NCI-H1417 treated with DMSO at 0.1 percent for 48 hours (cell line): ENCODE measurements at places on chromosomes 11 and 22.

DNA sequence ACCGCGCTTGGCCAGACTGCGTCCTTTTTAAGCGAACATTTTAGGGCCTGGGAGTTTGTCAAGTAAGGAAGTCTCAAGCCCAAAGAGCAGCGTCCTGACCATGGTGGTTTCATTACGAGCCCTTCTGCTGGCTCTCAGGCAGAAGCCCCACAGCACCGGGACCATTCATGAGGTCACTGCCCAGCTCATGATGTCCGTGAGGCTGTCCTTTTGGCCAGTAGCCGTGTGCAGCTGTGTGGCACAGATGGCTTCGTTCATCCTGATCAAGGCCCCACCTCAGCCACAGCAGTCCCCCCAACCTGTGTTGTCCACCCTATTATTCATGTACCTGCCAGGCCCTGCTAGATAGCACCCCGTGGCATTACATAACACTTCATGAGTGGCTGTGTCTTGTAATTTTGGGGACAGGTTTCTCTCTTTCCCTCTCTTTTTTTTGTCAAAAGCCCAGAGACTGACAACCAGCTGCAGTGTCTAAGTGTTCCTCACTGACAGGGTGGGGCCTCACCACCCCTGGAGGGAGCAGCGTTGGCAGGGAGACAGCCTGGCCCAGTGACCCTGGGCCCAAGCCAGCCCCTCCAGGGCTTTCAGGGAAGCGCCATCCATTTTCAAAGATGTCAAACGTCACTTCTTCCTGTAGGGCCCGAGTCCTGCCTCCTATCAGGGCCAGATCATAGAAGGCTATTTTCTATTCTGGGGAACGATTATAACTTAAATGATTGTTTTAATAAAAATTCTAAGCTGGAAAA is 21.8 kb upstream of the CABP7 start:
- no peak for DNase-seq

GRCh38 chr11:123977731-123978347 is at the start of gene OR10S1:
Gene OR10S1, minus strand, starts transcription at chr11:123977781. Its CDS starts 117 bp downstream, at chr11:123977664.
- no peak for DNase-seq

DNA sequence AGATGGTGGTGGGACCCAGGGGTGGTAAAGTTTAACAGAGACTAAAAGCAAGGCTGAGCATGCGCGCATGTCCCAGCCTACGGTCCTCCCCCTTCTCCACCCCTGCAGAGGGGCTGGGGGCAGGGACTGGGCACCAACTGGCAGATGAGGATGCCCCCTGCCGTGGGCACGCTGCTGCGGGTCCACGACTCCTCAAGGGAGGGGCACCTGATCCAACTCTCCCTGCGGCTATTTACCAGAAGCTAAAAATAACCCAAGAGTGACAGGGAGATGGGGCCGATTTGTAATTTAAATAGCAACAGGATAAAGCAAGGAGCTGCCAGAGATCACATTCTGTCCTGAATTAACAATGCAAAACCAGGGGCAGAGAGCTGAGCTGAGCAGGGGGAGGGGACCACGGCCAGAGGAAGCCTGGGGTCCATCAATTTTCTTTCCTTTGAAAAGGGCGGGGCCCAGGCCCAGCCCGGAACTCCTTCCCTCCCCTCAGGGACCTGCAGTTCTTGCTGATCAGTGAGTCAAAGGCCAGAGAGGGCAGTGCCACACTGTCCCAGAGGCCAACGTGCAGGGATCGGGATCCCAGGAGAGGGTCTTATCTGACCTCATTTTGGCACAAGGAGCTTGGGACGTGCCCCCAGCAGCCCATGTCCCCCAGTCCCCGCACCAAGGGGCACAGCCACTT is 8.1 kb upstream of the DGKZ start:
- peak; percentile 96 for DNase-seq

GRCh38 chr11:132587716-132588115 is 944.6 kb downstream of the OPCML start:
- no peak for DNase-seq

DNA sequence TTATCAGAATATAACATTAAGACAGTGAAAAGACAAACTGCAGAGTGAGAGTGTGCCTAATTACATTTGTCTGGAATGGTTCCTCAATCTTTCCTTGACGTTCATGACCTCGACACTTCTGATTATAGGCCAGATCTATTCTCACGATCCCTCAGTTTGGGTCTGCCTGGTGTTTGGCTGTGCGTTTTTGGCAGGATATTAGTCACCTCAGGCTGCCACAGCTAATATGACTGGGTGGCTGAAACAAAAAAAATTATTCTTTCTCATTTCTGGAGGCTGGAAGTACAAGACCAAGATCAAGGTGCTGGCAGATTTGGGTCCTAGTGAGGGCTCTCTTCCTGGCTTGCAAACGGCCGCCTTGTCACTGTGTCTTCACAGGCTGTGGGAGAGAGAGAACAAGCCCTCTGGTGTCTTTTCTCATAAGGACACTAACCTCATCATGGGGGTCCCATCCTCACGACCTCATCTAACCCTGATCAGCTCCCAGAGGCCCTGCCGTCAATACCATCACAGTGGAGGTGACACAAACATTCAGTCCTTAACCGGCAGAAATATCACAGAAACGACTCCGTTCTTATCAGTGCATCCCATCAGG is 23.2 kb downstream of the IFITM10 start:
- no peak for DNase-seq

- DNase-seq, result no peak
Observed at GRCh38 chr11:12291766-12292165, 85.6 kb upstream of the PARVA start.

DNA sequence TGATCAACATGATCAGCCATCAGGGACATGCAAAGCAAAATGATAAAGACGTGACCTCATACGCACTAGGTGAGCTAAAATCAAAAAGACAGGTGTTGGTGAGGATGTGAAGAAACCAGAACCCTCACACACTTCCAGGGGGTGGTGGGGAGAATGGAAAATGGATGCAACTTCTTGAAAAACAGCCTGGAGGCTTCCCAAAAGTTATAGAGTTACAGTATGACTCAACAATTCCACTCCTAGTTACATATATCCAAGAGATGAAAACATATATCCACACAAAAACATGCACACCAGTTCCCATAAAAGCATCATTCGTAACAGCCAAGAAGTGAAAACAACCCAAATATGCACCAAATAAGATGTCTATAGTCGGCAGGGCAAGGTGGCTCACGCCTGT is 42.1 kb upstream of the APLNR start:
- DNase-seq, result no peak

DNA sequence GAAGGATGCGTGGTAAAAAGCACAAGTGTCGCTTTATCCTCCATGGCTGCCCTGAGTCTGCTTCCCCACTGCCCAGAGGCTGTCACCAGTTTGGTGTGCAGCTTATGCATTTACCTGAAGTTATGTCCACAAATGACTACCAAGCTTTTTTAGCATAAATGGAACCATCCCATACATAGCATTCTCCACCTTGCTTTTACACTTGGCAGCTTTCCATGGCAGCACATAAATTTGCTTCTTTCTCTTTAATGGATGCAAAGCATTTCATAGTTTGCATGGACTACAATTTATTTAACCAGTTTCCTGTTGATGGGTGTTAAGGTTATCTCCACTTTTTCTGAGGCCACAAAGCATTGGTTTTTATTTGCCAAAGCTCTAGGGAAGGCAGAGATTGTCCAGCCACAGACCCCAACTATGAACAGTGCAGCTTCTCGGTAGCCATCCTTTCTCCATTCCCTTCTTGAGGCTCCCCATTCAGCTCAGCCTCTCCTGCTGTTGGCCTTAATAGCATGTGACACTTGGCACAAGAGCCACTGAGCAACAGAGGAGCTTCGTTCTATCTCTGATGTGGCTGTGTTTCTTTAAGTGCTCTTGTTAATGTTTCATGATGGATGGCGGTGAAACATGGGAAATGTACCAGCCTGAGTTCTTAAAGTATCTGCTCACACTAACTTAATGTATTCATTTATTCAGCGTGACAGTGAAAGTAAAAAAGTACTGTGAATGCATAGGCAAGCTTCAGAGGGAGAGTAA is 59.8 kb upstream of the NAV2 start:
- DNase-seq, result no peak

DNA sequence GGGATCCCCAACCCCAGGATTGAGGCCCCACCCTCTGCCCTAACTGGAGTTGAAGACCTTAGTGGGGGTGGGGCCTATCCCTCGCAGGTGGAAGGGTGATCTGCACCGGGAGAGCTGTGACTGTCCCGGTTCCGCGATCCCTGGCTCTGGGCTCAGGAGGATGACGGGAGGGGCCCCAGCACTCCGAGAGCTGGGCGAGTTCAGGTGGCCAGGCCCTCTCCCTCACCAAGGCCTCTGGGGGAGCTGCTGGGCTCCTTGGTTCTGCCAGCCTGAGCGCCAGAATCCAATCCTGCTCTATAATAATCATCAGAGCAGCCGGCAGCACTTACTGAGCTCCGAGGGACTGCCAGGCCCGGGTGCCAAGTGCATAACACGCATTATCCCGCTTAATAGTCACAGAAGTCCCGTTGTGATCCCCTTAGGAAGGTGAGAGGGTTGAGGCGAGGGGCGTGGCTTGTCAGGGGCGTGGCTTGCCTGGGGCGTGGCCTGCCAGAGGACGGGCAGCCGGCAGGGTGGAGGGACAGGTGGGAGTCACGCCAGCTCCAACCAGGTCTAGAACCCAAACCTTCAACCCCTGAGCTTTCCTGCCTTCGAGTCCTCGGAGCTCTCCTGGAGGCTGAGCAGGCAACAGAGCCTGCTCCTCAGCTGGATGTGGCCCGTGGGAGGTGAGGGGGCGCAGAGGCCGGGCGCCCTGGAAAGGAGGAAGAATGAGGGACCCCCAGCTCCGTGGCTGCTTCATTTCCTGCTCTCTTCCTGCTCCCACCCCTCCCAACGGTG is 7.3 kb upstream of the SYT7 start:
- no peak for DNase-seq

DNA sequence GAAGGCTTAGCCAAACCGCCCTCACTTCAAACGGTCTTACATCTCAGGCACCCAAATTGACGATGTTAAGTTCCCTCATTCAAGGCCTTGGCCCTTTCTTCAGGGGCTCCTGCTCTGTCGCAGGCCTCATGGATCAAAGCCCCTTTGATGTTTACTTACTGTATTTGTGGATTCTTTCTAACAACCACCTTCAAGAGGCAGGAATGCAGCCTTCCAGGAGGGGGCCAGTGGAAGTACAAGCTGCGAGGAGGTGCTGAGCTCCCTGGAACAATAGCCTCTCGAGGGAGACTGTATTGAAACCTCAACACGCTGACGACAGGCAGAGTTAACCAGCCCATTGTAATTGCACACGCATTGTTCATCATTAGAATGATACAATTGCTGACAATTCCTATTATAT is 209.1 kb downstream of the ST3GAL4 start:
- DNase-seq, result no peak

- DNase-seq, result no peak
Observed at GRCh38 chr11:109165035-109165434, 257.0 kb upstream of the C11orf87 start.

GRCh38 chr22:17767233-17768065 is 6.8 kb downstream of the BID start:
- no peak for DNase-seq

- DNase-seq, result peak; percentile 40
Observed at GRCh38 chr11:65419772-65420481, 2.7 kb upstream of the NEAT1 start.

GRCh38 chr22:21041937-21042336 is 3.8 kb upstream of the LRRC74B start:
- DNase-seq, result no peak

DNA sequence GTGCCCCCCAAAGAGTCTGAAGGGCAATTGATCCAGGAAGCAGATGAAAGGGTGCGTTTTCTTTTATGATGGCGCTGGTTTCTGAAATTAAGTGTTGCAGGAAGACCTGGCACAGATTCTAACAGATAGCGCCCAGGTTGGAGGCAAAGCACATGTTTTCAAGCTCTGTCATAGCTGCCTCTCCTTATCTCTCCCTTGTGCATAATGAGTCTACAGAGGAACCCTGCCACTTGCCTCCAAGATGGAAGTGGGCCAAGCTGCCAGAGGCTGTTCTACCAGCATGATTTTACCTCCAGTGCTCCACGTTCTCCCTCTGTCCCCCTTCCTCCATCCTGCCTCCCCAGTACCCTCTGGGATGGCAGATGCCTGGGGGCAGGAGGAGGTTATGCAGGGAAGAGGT is 30.0 kb upstream of the TLCD5 start:
- DNase-seq, result no peak

DNA sequence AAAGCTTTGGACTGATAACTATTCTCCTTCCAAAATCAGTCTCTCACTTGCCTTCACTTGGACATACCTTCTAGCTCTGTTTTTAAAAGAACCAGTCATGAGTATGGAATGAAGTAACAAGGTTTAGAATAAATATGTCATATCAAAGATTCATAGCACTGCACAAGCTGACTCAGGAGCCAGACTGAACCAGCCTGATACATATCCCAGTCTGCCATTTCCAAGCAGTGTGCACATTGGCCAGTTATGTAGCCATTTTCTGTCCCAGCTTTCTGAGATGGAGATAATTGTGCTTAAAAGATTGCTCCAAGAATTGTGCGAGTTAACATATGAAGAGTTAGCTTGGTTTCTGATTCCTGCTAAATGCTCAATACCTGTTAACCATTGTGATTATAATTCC is 311.3 kb downstream of the C11orf87 start:
- DNase-seq, result no peak

- DNase-seq, result no peak
Observed at GRCh38 chr11:17423533-17424310, 35.3 kb upstream of the KCNJ11 start.

GRCh38 chr11:105693075-105693759 is 83.3 kb downstream of the GRIA4 start:
- DNase-seq, result no peak

DNA sequence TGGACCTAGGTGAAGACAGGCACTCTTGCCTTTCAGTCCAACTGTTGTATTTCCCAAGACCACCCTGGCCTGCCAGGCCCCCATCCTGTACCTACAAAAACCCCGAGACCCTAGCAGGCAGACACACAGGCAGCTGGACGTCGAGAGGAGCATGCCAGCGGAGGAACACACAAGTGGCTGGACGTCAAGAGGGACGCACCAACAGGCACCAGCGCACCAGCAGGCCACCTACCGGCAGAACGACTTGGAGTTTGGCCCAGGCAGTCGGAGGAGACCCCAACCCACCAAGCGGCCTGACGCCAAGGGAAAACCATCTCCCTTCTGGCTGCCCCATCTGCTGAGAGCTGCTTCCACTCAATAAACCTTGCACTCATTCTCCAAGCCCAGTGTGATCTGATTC is 1883.4 kb upstream of the RAG2 start:
- DNase-seq, result no peak

- no peak for DNase-seq
Observed at GRCh38 chr11:12743834-12744449, 69.7 kb downstream of the TEAD1 start.

GRCh38 chr11:131178596-131178995 is 191.8 kb upstream of the NTM start:
- DNase-seq, result no peak

DNA sequence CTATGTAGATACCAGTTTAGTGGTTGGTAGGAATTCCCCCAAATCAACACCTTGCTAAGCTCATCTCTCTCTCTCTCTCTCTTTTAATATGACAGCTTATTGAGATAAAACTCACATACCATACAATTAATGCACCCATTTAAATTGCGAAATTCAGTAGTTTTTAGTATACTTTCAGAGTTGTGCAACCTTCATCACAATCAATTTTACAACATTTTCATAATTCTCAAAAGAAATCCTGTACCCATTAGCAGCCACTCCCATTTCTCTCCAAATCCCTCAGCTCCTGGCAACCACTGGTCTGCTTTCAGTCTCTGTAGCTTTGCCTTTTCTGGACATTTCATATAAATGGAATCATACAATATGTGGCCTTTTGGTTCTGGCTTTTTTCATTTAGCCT is 13.3 kb downstream of the NNMT start:
- no peak for DNase-seq

- DNase-seq, result no peak
Observed at GRCh38 chr11:92911478-92911877, 58.0 kb upstream of the MTNR1B start.

GRCh38 chr22:38315823-38316363 is 1.3 kb downstream of the CSNK1E start:
- no peak for DNase-seq
